ENCODE measurements at places on chromosomes 7 and 10.

DNA sequence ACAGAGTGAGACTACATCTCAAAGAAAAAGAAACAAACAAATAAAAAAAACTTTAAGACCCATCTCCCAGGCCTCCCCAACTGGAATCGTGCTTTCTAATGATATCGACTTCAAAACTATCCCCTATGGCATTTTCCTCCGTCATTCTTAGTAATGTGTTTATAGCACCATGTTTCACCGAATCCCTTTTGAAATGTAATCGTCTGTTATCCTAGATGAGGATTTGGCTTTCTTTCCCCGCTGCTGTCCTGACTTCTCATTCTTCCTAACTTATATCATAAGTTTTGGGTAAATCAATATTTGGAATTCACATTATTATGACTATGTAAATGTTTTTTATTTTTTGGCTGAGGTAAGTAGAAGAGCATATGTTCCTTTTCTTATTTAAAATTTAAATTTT lies 77.2 kb upstream of the ARHGAP21 start:
- DNase-seq, result no peak

DNA sequence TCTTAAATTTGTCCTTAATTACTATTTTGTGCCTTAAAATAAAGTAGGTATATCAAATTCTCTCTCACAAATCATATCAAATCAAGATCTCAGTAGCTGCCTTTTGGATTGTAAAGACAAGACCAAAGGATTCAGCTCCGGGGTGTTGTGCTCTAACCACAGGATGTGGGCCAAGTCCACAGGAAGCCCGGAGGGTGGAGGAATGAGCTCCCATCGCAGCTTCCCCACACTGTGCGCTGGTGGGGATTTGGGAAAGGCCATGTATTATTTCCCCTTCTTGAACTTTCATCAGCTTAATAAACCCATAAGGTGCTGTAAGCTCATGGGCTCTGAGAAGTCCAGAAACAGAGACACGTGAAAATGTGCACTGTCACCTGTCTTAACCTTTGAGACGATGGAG lies 241.6 kb upstream of the TCERG1L start:
- no peak for DNase-seq

DNA sequence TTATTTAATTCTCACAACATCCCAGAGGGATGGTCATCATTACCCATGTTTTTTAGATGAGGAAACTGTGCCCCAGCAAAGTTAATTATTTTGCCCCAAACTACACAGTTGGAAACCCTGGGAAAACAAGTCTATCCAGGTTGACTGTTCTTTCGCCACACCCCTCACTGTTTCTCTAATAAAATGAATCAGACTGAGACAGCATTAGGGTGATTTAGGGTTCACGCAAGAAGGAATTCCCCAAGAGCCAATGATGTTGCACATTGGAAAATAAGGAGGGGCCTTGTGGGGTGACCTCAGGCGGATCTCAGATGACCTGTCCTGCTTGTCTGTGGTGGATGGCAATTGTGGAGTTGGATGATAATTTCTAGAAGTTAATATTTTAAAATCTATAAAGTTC lies 135.7 kb upstream of the TBX20 start:
- no peak for DNase-seq

DNA sequence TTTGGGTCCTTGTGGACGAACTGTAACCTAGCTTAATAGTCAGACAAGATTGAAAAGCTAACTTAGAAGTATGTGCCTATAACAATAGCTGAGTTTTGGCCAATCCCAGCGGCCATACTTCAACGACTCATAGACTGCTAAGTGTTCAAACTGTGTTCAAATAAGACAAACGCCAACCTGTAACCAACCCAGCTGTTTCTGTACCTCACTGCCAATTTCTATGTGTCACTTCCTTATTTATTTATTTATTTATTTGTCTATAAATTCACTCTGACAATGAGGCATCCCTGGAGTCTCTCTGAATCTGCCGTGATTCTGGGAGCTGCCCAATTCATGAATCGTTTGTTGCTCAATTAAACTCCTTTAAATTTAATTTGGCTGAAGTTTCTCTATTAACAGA lies 21.7 kb downstream of the ST8SIA6 start:
- no peak for DNase-seq

GRCh38 chr7:133108023-133108422 lies 26.1 kb upstream of the CHCHD3 start:
- no peak for DNase-seq

DNA sequence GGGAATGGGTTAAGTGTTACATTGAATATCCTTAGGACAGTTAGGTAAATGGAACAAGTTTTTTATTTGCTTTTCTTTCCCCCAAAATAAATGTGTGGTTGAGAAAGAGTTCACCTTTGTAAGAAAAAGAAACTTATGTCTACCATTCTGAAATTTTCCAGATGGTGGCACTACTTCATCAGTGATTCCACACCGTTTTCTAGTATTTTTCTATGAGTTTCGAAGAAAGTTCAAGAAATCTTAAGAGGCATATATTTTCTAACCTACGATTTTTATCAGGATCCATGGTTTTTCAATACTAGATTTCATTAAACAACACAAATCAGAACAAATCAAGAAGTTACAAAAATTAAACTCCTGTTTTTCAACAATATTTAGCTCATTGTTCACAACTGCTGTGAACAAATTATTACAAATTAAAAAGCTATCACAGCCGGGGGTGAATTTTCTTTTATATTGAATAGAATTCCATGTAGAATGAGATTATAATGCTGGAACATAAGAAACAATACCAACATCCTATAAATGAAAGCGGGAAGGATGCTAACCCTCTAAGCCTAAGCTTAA lies 163.1 kb upstream of the NPVF start:
- DNase-seq, result no peak

Measured in AG08396 (cell line).